IMR-90 (cell line): ENCODE measurements at places on chromosomes 1 and 21. TPM values are rescaled to one million over a fixed set of nuclear protein-coding genes. Genes with fewer than 3 reads are reported as not detected.
A peak's percentile ranks its signal among the peaks of the same experiment; 100 is the strongest.

Gene XPR1
- total RNA-seq, result 25.1 and 25.3 TPM in 2 replicates

DNA sequence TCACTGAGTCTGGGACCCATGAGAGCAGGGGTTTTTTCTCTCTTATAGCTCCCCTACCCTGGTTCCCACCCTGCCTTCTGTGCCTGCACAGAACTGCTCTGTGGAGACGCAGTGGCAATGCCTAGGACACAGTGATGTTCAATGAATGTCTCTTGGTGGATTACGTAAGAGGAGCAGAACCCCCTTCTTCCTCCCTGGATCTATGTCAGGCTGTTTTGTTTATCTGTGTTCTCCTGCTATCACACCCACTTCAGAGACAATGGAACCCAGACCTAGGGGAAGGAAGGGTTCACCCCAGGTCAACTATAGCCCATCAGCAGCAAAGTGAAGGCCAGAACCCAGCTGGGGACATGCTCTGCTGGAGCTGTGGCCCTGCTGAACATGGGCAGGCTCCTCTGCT, 2.0 kb downstream of the HPCAL4 start:
- no peak for DNase-seq

- DNase-seq, result peak; percentile 85
Observed at GRCh38 chr1:183180218-183180617, 5.8 kb upstream of the LAMC2 start.

GRCh38 chr1:21939650-21940374, 2.7 kb upstream of the HSPG2 start:
- DNase-seq, result peak; percentile 98

Gene SPRR1A
- not detected in 2 replicates for total RNA-seq

- no peak for DNase-seq
Observed at GRCh38 chr1:37270639-37271038, 203.7 kb upstream of the ZC3H12A start.

Gene C1QC
- not detected in 2 replicates for total RNA-seq

- peak; percentile 1 for DNase-seq
Observed at GRCh38 chr1:210293171-210293607, 35.5 kb upstream of the HHAT start.

Gene ARMH1
- 0.28 and 0.36 TPM in 2 replicates for total RNA-seq

- DNase-seq, result no peak
Observed at GRCh38 chr1:195915826-195916225, 692.4 kb downstream of the KCNT2 start.

- no peak for DNase-seq
Observed at GRCh38 chr1:110348771-110349170, 9.6 kb downstream of the RBM15 start.

Gene USP1
- 9.7 and 26.1 TPM in 2 replicates for total RNA-seq

GRCh38 chr1:95308276-95309030, 74.4 kb downstream of the RWDD3 start:
- no peak for DNase-seq

GRCh38 chr1:207309745-207310273, 11.7 kb upstream of the CD55 start:
- peak; percentile 70 for DNase-seq

Gene MYBPH
- total RNA-seq, result not detected in 2 replicates

- peak; percentile 36 for DNase-seq
Observed at GRCh38 chr1:94247138-94248094, 10.0 kb upstream of the ARHGAP29 start.

- DNase-seq, result peak; percentile 92
Observed at GRCh38 chr1:153805042-153805745, 30.0 kb downstream of the SLC27A3 start.

GRCh38 chr1:206012086-206012859, 9.1 kb upstream of the RAB7B start:
- no peak for DNase-seq

Gene FBXO28
- total RNA-seq, result 22.6 and 30.0 TPM in 2 replicates

Gene MR1
- total RNA-seq, result 5.0 and 6.1 TPM in 2 replicates

DNA sequence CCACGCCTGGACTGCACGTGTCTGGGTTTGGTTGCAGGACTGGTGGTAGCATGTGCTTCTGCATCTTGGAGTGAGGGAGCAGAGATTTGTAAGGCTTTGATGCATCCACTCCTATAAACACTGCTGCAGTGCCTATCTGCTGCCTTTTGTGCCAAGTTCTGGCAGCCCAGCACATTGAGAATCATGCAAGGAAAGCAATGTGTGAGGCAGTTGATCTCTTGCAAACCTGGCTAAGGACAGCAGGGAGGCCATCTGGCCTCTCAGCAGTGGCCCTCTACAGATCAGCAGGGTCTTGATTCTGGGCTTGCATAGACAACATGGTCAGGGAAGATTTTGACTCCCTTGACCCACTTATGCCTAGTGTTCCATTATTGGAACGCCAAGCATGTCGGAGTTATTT, 81.2 kb upstream of the COA6 start:
- no peak for DNase-seq

GRCh38 chr1:190154744-190155143, 322.9 kb downstream of the BRINP3 start:
- no peak for DNase-seq

DNA sequence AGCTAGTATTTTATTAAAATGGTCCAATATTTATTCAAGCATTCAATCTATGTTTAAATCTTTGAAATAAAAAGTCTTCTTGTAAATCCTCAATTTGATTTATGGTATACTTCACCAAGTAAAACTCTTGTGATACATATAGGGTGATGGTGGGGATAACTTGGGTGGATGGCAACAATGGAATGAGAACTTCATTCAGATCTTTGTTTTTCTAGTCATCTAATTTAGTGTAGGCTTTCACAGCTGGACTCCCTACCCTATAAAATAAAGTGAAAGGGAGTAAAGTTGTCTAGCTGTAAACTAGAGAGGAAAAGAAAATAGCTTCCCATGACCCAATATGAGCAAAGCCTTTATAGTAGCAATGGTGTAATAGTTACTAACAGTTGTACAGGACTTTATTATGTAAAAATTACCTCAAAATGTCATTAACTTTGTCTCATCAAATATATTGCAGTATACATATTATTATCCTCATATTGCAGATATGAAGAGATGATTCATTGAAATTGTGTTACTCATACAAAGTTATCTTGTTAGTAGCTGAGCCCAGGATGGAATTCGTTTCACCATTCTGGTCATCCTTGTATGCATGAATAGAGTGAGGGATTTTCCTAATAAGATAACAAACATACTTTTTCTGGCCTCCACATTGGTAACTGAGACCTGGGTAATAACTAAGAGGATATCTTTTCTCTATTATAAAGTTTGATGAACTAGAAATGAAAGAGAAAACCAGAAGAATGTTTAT, 1377.7 kb upstream of the ADGRL4 start:
- peak; percentile 58 for DNase-seq

Gene ERG
- not detected in 2 replicates for total RNA-seq

Gene PAFAH2
- 11.9 and 12.2 TPM in 2 replicates for total RNA-seq

GRCh38 chr1:3026581-3027391, 5.5 kb downstream of the ACTRT2 start:
- DNase-seq, result no peak

GRCh38 chr1:41846625-41847405, 71.9 kb downstream of the HIVEP3 start:
- DNase-seq, result peak; percentile 69

DNA sequence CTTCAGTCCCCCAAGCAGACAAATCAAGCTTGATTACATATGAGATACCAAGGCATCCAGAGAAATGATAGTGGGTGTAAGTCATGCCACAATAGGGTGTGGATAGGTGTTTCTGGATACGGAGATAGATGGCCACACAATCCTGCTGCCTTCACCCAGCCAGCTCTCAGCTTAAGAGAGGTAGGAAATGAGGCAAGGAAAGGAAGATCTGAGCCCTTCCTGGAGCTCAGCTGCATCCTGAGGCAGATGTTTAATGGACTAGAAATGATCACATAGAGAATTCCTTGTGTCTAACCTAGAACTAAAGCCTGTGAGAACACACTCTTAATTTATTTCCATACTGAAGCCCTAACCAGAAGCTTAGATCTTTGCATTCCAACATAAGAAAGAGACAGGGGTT, 210.3 kb downstream of the ST6GALNAC3 start:
- no peak for DNase-seq

Gene SPATC1L
- 3.1 and 3.8 TPM in 2 replicates for total RNA-seq

- DNase-seq, result no peak
Observed at GRCh38 chr21:14074177-14074576, 136.6 kb downstream of the LIPI start.

DNA sequence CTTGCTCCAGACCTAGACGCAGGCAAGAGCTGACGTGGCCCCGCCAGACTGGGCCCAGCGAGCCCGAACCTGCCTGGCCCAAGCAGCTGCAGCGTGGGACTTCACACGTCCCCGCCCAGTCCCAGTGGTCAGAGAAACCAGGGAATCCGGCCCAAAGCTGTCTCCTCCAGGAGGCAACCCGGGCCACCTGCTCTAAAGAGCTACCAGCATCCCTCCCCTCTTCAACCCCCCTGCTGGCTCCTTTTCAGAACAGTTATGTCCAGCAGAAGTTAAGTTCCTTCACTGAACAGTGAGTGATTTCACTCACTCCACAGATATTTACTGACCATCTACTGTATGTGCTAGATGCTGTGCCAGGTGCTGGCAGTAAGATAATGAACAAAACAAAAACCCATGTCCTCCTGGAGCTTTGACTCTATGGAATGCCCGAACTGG, 2.1 kb upstream of the EFNA1 start:
- DNase-seq, result no peak

- DNase-seq, result no peak
Observed at GRCh38 chr1:182764029-182764727, 25.4 kb upstream of the NPL start.

- peak; percentile 50 for DNase-seq
Observed at GRCh38 chr1:86704972-86705664, 742 bp downstream of the SH3GLB1 start.

Gene SLC35D1
- total RNA-seq, result 16.3 and 23.1 TPM in 2 replicates

GRCh38 chr1:27650539-27651175, 15.7 kb upstream of the FGR start:
- DNase-seq, result peak; percentile 70

Gene LRRC38
- total RNA-seq, result not detected in 2 replicates

DNA sequence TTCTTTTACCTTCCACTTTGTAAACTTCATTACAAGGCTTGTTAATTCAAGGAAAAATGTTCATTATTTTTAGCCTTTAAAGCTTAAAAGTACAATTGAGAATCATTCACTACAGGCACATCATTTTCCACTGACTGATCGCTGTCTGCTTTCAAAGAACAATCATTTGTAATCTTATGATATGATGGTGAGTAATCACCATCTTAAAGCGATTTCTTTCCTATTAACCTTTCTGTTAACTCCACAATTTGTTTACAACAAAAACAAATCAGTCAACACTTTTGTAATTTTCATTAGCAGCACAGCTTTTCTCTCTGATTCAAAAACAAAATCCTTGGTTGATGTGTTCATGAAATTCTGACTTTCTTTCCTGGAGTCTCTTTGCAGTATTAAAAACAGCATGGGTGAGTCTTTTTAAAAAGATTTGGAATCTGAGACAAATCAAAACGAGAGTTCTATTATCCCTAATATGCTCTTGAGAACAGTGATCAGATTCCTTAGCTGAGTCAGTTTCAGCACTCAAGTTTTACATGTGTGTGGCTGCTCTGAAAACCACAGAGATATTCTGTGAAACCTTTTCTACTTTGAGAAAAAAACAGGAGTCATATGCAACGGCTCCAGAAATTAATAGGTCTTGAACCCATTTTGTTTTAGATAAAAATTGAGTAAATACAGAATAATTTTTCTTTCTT, 145.8 kb upstream of the TMPRSS15 start:
- DNase-seq, result no peak

DNA sequence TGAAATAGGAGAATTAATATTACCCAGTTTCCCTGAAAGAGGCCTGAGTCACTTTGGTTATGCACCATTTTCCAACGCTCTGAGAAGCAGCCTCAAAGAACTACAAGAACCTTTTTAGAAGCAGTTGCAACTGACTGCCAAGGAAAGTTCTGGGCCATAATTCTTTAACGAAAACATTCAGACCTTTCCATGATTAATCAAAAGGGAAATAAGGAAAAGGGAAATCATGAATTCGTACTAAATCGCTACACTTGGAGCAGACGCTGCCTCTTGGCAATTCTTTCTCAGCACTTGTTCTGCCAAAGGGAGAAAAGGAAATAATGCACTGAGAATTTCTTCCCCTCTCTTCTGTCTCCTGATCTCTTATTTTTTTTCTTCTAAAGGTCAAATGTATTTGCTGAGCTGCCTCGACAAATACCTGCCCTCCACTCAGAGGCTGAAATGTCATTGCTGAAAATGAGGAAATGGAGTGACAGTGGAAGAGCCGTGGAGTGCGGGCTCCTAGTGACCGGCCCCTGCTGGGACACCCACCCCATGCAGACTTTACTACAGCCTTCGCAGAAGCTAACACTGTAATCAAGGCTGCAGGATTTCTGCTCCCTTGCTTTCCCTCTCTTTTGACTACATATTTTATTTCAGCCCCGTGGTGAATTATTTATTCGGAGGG, 67.9 kb upstream of the GALNT2 start:
- no peak for DNase-seq

Gene UBASH3A
- not detected in 2 replicates for total RNA-seq

- no peak for DNase-seq
Observed at GRCh38 chr1:22449636-22450035, 2.0 kb upstream of the ZBTB40 start.

Gene S100A12
- not detected in 2 replicates for total RNA-seq

Gene CELA2B
- not detected in 2 replicates for total RNA-seq

- no peak for DNase-seq
Observed at GRCh38 chr1:109253803-109254620, 4.7 kb downstream of the CELSR2 start.

- DNase-seq, result no peak
Observed at GRCh38 chr21:25169370-25169769, 437.9 kb downstream of the MRPL39 start.

Gene COL24A1
- total RNA-seq, result 1.4 and 2.5 TPM in 2 replicates

DNA sequence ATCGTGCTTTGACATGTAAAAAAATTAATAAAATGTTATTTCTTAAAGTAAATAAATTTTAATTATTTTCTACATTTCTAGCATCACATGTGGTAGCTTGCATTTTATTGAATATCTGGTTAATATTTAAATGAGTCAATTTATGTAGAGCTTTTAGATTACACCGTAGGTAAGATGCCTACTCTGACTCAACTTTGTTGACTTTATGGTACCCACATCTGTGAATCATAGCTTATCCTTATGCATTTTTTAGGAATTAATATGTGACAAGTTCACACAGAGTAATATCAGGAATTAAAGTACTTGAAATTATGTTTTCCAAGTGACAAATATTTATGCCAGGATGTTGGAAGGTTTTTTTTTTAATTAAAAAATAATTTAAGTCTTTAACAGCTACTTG, 120.7 kb downstream of the LEPR start:
- DNase-seq, result no peak

Gene MRAP
- total RNA-seq, result not detected in 2 replicates
